Activated naive CD8-positive, alpha-beta T cell treated with anti-CD3 and anti-CD28 coated beads, Interleukin-2, amount 10 ng/mL, durations not matched to agents 7 days and 5 days (primary cell): ENCODE measurements at places on chromosomes 16 and 17. TPM values are rescaled to one million over a fixed set of nuclear protein-coding genes. Genes with fewer than 3 reads are reported as not detected.

GRCh38 chr17:33745047-33745760 is 452.1 kb upstream of the ASIC2 start:
- DNase-seq, result no peak

The DPEP3 gene
- 0.54 TPM for total RNA-seq

- no peak for DNase-seq
Observed at GRCh38 chr16:30786936-30787612, at the start of gene ZNF629. ZNF629 (minus strand) TSS chr16:30787205; CDS start chr16:30784482, 2,723 bp downstream.

- DNase-seq, result no peak
Observed at GRCh38 chr17:8861495-8862181, 5.8 kb downstream of the PIK3R6 start.

The HEATR9 gene
- 6.3 TPM for total RNA-seq

- DNase-seq, result no peak
Observed at GRCh38 chr17:69696650-69697049, 282.2 kb downstream of the MAP2K6 start.

- DNase-seq, result no peak
Observed at GRCh38 chr17:28759256-28759865, 15.6 kb downstream of the TRAF4 start.

DNA sequence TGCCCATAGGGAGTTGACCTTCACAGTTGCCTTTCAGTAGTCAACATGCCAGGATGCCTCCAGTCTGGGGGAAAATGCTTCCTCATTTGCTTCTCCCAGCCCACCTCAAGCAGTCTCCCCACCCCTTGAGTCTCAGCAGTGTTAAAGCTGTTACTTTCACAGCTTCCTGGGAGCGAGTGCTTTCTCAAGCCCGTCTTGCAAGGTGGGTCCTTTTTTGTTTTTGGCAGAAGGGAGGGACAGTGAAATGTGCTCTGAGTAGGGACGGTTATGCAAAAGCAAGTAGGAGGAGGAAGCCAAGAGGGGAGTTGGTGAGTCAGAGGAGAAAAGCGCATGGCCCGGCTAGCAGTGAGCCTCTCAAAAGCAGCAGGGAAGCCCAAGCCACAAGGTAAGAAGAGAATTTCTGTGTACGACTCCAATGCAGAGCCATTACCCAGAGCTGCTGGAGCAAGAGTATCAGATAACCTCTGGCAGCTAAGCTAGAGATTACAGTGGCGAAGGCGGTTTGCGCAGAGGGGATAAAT is at the start of gene CHST4:
CHST4 (plus strand) TSS at position 316 of the 521 bp plus-strand sequence. CDS start 10,252 bp downstream, outside the sequence.
- DNase-seq, result no peak

- no peak for DNase-seq
Observed at GRCh38 chr17:8659758-8660410, 29.4 kb upstream of the MYH10 start.
